Left colon (tissue), 2 donors: ENCODE measurements at places on chromosomes 12 and 14. TPM values are rescaled to one million over a fixed set of nuclear protein-coding genes. Genes with fewer than 3 reads are reported as not detected.

The PLEKHD1 gene
- 0.14 TPM for total RNA-seq

The POTEG gene
- total RNA-seq: not detected

The GPR137C gene
- total RNA-seq: 0.15 TPM

The CMKLR1 gene
- total RNA-seq: 2.5 TPM

The AVPR1A gene
- 0.84 TPM for total RNA-seq

The TMEM30B gene
- 69.0 TPM for total RNA-seq

DNA sequence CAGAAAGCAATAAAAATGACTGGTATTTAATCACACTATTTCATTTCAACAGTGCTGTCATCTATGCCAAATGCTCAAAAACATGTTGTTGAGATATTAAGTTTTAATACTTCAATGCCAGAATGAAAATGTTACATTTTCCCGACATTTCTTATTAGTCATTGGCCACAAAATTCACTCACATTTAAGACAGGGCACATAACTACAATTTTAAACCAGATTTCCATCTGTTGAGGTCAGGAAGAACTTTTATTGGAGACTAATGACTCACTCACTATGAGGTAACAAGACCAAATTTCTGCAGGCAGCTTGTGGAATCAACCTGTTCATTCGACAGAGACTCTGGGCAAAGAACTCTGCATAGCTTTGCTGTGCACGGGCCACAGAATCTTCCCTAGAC lies 36.8 kb downstream of the PPTC7 start:
- no peak for DNase-seq

DNA sequence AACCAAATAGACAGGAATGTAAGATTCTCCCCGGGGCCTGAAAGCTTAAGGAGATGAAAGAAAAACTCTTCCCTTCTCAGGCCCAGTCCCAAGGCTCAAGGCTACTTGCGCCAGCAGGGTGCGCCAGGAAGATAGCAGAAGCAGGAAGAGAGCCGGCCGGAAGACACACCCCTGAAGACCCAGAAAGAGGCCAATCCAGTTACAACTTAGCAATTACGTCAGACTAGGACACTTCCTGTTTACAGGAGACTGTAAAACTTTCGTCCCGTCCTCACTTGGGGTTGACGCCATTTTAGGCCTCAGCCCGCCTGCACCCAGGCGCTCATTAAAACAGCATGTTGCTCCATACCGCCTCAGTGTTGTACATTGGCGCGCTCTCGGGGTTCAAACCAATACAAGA lies 9.4 kb downstream of the COX16 start:
- DNase-seq: no peak

GRCh38 chr12:43288671-43289425 lies 263.2 kb downstream of the ADAMTS20 start:
- DNase-seq: no peak

DNA sequence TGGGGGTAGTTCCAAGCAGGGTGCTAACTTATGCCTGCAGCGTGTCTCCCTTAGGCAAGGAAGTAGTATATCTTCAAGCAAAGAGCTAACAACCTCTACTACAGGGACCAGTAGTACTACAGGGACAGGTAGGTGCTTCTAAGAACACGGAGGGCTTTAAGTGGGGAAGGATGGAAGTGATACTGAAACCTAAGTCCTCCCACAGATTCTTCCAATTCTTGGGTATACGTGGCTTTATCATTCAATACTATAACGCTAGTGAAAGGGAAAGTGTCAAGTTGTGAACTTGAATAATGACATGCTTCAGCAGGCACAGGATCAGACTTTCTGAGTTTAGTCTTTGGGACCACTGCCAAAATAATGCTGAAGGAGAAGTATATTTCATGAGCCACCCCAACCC lies 241.7 kb downstream of the CEP128 start:
- no peak for DNase-seq

- DNase-seq: no peak
Observed at GRCh38 chr12:26406813-26407212, 211.4 kb downstream of the SSPN start.

DNA sequence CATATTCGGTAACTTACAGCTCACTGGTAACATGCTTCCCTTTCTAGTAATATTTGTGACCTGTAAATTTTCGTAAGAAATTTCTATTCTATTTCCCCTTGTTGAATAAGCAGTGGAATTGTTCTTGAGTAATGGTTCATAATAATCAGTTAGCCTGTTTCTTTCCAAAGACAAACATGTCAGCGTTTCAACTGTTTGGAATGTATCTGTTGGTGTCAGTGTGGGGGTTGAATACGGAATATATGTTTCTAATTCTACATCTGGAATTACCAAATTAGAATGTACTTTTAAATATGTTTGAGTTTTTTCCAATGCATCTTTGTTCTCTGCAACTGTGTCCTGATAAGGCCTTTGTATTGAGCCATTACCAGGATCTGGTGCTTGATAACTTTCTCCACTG lies 2.0 kb downstream of the BBS10 start:
- DNase-seq: no peak

- no peak for DNase-seq
Observed at GRCh38 chr12:90234472-90234871, 525.8 kb upstream of the ATP2B1 start.
